ENCODE measurements at places on chromosomes 2 and 18.
A peak's percentile ranks its signal among the peaks of the same experiment; 100 is the strongest.

- no peak for DNase-seq
Measured at GRCh38 chr18:31498574-31499524, 872 bp downstream of the DSG2 start.

DNA sequence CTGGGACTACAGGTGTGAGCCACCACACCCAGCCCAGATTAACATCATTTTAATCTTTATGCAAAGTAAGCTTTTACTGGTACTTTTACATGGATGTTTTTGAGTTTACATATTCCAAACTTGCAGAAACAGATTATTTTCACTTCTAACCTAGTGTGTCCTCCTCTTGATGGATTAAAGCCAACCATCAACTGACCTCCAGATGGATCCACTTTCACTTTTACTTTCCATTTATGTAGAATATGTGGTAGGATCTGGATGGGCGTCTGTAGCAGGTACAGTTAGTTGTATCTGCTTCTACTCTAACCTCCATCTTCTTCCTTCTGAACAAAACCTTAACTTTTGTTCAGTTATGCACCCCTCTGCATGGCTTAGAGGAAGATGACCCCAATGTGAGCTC is 264.1 kb downstream of the CDH20 start:
- DNase-seq, result no peak

DNA sequence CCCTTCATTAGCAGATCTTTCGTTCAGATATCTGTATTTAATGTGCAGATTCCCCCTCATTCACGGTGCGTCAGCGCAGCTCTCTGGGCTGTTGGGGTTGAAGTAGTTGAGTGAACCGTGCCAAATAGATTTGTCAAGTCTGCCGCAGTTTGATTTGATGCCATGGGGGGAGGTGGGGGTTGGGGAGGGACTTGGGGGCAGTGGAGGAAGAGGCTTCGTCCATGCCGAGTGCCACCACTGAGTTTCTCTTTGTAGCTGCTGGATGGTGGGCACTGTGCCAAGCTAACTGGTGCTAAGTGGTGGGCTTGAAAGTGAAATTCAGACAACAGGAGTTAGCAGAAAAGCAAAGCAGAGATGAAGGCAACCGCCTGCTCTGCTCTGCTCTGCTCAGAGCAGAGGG is 47.9 kb downstream of the NRP2 start:
- peak; percentile 67 for DNase-seq

- no peak for DNase-seq
Measured at GRCh38 chr18:58674863-58675472, 3.7 kb downstream of the MALT1 start.

GRCh38 chr2:226483143-226483542 is 316.5 kb downstream of the IRS1 start:
- DNase-seq, result no peak

GRCh38 chr18:23879544-23879943 is 135.0 kb upstream of the TTC39C start:
- DNase-seq, result no peak

DNA sequence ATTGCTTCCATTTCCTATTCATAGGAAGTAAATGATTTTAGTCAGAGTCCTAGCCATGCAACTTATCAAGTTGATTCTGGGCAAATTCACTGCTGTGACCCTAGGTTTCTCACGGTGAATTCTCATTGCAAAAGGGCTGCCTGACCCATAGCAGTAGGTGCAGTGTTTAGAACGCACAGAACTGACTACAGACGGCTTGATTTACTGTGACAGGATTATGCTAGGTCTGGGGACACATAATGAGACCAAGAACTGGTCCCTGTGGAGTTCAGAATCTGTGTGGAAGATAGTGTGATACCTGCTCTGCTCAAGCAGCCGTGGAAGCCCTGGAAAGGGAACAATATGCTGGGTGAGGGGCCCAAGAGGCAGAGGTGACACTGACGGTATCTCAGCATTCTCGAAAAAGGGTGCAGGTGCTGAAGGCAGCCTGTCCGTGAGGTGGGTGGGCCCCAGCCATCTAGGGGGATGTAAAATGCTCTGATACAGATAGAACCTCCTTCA is 46.4 kb downstream of the ABCG8 start:
- no peak for DNase-seq

DNA sequence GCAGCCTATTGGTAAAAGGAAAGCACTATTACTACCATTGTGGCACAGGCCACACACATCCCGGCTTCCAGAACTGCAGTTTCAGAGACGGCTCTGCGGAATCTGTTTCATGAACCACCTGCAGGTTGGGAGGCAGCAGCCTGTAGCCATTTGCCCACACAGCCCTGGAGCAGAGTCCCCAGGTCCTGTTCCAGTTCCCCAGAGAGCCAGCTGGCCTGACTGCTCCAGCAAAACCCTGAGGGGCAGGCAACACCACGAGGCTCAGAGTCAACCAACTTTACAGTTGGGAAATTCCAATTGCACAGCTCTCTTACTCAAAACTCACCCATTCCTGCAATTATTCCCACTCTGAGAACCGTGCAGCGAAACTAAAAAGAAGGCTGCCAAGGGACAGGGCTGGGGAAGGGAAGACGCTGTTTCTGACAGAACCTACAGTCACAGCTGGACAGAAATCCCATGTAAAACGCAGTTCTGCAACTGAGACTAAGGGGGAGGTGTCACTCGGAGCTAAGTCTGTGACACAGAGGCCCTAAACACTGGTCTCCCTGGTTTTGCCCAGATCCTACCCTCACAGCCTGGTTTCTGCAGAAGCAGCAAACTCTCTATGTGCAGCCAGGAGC is 219.4 kb downstream of the TMEM163 start:
- no peak for DNase-seq

GRCh38 chr2:144324446-144325045 is 195.4 kb downstream of the ZEB2 start:
- DNase-seq, result no peak

GRCh38 chr18:12443551-12443950 is 35.8 kb downstream of the PRELID3A start:
- no peak for DNase-seq

- no peak for DNase-seq
Measured at GRCh38 chr2:156918410-156918809, 339.1 kb upstream of the GALNT5 start.

- DNase-seq, result no peak
Measured at GRCh38 chr2:144378551-144378950, 141.4 kb downstream of the ZEB2 start.

DNA sequence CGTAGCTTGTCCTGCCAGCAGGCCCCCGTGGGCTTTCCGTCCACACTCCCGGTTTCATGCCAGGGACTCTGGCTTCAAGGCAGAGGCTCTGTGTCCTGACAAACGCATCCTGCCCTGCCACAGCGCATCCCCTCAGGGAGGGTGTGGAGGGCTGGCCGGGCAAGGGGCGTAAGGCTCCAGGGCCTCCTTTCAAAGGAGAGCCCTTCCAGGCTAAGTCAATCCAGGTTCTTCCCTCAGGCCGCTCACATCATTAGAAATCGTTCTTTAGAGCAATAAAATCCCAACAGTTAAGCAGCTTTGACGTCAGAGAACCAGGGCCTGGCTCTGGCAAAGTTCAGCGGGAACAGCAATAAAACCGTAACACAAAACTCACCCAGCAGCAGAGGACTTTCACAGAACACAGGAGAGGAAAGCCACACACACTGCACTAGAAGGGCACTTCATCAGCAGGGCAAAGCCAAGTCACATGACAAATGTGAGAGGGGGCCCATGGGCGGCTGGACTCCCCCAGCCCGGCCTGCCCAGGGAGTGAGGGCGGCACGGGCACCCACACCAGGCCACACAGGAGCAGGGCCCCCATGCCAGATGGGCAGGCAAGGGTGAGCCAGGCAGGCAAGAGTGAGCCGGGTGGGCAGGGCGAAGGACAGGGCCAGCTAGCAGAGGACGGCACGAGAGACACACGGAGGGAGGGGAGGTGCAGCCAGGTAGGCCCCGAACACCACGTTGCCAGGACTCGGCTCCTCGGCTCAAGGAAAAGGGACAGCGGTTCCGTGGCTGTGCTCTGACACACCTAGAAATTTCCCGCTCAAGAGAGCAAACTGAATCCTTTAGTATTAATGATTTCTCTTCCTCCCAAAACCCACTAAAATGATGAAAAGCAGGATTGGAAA is 52.0 kb downstream of the HDAC4 start:
- DNase-seq, result peak; percentile 56

DNA sequence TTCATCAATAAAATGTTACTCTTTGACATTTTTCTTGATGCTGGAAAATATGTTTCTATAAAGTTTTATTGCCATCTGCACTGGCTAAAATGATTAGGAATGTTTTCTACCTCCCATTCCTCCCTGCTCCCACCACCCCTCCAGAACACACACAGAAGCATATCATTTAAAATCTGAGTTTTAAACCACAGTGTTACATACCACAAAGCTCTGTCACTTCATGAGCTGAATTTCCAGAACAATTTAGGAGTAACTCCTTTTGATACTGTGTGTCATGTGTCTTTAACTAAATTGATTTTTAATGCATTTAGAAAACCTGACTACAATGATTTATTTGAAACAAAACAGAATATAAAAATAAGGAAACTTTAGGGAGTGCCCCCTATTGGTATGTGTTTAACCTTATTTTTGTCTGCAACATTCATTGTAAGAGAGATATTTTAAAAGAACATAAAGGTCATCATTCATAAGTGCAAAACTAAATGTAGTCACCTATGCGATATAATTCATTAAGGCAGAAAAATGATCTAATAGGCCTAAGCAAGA is 52.0 kb downstream of the FEZ2 start:
- DNase-seq, result no peak

DNA sequence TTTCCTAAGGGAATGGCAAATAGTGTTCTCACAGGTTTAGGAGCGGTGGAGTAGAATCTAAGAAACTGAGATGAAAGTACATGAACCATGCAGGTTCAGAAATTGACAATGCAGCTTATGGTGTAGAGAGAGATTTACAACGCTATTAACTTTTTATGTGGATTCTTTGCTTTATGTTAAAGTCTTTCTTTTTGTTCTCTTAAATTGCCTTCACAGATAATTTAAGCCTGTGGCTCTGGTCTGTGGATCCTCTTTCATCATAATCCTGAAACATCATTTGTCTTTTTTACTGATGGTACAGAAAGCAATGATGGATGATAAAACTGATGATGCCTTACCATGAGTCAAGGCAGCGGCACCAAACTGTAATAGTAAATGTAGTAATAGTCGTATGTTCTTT is 30.3 kb downstream of the SOCS6 start:
- no peak for DNase-seq

- DNase-seq, result no peak
Measured at GRCh38 chr2:128520340-128520739, 201.7 kb upstream of the HS6ST1 start.

- no peak for DNase-seq
Measured at GRCh38 chr2:230413479-230413878, 2.5 kb upstream of the SP100 start.
